ENCODE measurements at places on chromosomes 6 and 20.

- H3K27me3 ChIP-seq, result no peaks in the 10 kb centered on the region
- H3K4me1 ChIP-seq, result no peaks in the 10 kb centered on the region
- H3K4me3 ChIP-seq, result no peak overlapping the region
Measured at GRCh38 chr6:113185299-113185698, 671.8 kb upstream of the MARCKS start.

GRCh38 chr6:150452428-150453243 is 83.8 kb downstream of the IYD start:
- peaks cover 4% of the 10 kb centered on the region for H3K4me1 ChIP-seq
- DNase-seq, result peak; percentile 65
- no peaks in the 10 kb centered on the region for H3K36me3 ChIP-seq
- peak overlapping the region; percentile 62 for H3K27ac ChIP-seq

DNA sequence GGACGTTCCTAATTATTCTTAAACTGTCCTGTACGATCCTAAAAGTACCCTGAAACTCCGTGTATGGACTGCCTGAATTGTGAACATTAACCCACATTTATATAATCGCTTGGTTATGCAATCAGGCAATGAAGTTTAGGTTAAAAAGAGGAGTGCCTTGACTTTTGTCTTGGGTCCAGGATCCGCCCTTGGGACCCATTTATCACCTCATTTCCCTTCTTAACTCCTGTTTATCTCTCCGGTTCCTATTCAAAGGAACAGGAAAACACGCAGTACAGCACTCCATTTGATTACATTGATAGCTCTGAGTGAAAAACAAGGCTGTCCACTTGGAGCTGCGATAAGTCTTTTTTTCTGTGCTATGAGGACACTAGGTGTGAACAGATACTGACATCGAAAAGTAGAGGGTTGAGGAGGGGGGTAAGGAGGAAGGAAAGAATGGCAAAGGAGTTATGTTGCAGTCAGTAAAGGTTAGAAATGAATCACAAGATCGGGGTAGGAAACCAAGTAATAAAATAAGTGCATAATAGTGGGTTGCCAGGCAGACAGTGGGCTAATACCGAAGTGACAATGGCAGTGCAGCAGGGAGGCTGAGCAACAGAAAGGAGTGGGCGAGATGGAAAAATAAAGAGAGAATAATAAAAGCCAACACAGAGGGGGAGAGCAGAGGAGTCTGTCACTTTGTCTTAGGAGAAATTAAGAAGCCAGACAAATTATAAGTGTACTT is 15.9 kb upstream of the PCK1 start:
- no peak overlapping the region for H3K4me3 ChIP-seq
- H3K27me3 ChIP-seq, result no peaks in the 10 kb centered on the region
- H3K36me3 ChIP-seq, result no peaks in the 10 kb centered on the region
- peaks cover 7% of the 10 kb centered on the region for H3K4me1 ChIP-seq
- peak overlapping the region; percentile 26 for H3K27ac ChIP-seq
- no peak for DNase-seq

DNA sequence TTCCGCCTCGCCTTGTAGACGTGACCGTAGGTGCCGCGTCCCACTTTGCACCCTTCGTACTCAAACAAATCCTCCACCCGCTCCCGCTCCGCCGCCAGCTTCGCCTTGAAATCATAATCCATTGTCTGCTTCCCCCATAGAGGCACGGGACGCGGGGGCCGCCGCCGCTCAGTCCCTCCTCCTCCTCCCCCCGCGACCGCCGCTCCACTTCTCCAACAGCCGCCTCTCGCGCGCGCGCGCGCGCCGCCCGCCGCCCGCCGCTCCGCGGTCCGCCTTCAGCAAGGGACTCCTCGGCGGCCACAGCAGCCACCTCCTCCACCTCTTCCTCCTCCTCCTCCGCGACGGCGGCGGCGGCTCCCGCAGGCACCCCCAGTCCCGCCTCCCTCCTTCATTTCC is 256 bp downstream of the CDK19 start:
- no peak for DNase-seq
- no peaks in the 10 kb centered on the region for H3K27me3 ChIP-seq
- peak overlapping the region; percentile 99 for H3K27ac ChIP-seq
- peak overlapping the region; percentile 96 for H3K4me3 ChIP-seq

DNA sequence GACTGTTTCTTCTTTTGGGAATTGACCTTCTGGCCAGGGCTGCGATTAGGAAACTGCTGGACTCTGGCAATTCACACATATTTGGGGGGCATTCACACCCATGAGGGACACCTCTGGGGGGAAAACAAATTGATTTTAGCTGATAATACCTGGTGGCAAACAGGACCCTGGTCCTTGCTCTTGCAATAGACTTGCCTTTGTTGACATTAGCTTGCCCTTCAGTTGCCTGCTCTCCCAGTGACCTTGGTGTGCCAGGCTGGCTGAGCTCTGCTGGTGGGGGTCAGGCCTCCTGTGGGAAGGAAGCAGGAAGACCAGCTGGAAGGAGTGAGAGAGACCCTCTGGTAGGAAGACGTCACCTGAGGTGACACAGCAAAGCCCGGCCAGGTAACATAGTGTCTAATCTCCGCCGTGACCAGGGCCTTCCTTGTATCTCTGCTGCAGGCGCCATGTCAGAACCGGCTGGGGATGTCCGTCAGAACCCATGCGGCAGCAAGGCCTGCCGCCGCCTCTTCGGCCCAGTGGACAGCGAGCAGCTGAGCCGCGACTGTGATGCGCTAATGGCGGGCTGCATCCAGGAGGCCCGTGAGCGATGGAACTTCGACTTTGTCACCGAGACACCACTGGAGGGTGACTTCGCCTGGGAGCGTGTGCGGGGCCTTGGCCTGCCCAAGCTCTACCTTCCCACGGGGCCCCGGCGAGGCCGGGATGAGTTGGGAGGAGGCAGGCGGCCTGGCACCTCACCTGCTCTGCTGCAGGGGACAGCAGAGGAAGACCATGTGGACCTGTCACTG is 5.3 kb downstream of the CDKN1A start:
- H3K4me3 ChIP-seq, result no peak overlapping the region
- H3K27me3 ChIP-seq, result no peaks in the 10 kb centered on the region
- peaks cover 8% of the 10 kb centered on the region for H3K36me3 ChIP-seq
- no peaks in the 10 kb centered on the region for H3K4me1 ChIP-seq

DNA sequence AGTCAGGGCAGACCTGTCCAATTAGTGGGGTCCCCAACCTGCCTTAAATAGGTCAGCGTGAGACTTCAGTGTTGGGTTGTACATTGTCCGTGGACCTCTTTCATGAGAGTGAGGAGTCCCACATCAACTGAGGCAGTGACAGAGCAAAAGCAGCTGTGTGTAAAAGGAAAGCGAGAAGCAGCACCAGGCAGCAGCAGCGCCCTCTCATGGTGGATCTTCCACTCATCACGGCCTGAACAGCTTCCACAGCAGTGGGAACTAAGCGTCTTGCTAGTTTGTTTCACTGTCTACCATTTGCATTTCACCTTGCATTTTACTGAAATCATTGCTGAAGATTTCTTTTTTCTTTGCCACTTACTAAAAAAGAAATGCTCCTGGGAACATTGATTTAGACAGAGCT is 333.8 kb downstream of the PKHD1 start:
- no peak overlapping the region for H3K27ac ChIP-seq
- peak; percentile 5 for DNase-seq
- H3K27me3 ChIP-seq, result no peaks in the 10 kb centered on the region
- peaks cover 9% of the 10 kb centered on the region for H3K36me3 ChIP-seq

GRCh38 chr6:3233321-3233720 is 5.9 kb upstream of the TUBB2B start:
- peaks cover 6% of the 10 kb centered on the region for H3K4me1 ChIP-seq
- H3K4me3 ChIP-seq, result no peak overlapping the region
- H3K36me3 ChIP-seq, result no peaks in the 10 kb centered on the region
- H3K27ac ChIP-seq, result no peak overlapping the region

DNA sequence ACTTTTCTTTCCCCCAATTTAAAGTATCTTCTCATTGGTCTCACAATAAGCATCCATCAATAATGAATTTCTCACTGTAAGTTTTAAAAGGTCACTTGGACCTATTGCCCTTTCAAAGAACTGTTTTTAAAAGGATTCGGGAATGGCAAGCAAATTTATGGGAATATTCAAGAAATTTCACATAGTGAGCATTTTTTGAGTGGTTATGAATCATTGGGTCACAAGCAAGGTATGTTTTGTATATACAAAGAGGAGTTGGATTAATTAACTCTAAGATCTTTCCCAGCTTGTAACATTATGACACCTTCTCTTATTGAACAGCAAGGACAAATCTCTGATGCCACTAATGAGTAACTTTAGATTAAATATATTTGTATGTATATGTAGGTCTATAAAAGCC is 165.0 kb downstream of the MOXD1 start:
- DNase-seq, result no peak
- H3K36me3 ChIP-seq, result no peaks in the 10 kb centered on the region

DNA sequence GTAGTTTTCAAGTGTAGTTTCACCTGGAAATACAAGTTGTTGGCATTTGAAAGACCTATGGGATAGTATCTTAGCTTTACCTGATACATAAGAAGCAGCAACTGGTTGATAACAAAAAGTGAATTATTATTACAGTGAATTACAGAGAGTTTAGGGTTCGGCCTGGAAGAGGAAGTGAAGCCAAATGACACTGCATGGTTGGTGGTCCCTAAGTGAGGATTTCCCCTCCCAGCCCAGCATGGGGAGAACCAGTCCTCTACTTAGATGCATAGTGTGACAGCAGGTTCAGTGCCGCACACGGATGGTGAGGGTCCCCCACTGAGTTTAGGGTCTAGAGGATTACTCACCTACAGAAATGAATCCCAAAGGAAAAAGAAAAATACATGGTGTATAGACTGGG is 18.1 kb downstream of the HLA-DPB1 start:
- H3K27ac ChIP-seq, result no peak overlapping the region
- DNase-seq, result no peak
- H3K4me3 ChIP-seq, result no peak overlapping the region
- H3K4me1 ChIP-seq, result no peaks in the 10 kb centered on the region
- no peaks in the 10 kb centered on the region for H3K36me3 ChIP-seq
- no peaks in the 10 kb centered on the region for H3K27me3 ChIP-seq

DNA sequence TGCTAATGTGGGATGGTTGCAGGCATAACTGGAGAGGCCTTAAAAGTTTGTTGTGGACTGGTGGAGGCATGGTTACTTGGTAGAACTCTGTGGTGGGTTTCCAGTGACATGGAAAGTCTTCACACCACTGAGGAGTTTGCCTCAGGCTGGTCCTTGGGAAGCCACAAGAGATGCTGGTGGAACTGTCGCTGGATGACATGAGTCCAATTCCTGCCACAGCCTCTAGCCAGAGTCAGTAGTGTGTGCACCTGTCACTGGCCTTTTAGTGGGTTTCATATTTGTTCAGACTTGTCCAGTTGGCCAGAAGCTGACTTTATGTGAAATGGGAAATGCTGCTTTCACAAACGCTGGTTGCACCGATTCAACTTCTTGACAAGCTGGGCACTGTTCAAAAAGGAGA is 13.7 kb upstream of the SRSF12 start:
- no peak overlapping the region for H3K27ac ChIP-seq
- H3K27me3 ChIP-seq, result no peaks in the 10 kb centered on the region
- H3K4me3 ChIP-seq, result no peak overlapping the region
- no peaks in the 10 kb centered on the region for H3K36me3 ChIP-seq

- H3K27ac ChIP-seq, result no peak overlapping the region
- DNase-seq, result no peak
- no peaks in the 10 kb centered on the region for H3K27me3 ChIP-seq
- H3K4me1 ChIP-seq, result no peaks in the 10 kb centered on the region
- no peak overlapping the region for H3K4me3 ChIP-seq
Measured at GRCh38 chr20:56259948-56260347, 11.4 kb downstream of the MC3R start.

DNA sequence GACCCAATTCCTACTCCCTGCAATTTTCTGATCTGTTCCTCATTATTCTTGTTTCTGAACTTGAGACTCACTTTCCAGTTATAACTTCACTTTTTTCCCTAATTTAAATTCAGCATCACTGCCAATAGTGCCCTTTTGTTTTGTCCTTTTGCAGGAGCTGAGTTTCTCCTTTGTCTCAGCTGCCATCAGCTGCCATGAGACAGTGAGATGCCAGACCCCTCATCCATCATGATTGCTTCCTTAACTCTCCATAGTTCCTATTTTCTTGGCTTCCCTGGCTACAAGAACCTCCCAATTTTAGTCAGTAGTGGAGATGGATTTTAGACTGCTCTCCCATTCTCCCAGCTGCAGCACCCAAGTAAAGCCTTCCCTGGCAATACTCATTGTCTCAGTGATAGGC is 518.1 kb downstream of the HDGFL1 start:
- no peak for DNase-seq
- no peaks in the 10 kb centered on the region for H3K27me3 ChIP-seq
- no peaks in the 10 kb centered on the region for H3K4me1 ChIP-seq
- H3K27ac ChIP-seq, result no peak overlapping the region
- no peaks in the 10 kb centered on the region for H3K36me3 ChIP-seq

DNA sequence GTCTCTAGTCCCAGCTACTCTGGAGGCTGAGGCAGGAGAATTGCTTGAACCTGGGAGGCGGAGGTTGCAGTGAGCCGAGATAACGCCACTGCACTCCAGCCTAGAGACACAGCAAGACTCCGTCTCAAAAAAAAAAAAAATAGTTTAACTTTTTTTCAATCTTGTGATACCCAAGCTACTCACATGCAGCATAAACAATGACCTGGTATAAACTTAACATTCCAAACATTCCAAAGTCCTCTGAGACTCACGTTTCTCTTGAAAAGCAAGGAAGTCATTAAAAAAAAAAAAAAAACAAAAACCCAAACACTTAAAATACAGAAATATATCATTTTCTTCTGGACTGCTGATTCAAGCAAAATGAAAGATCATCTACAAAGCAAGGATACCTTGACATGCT is 14.3 kb downstream of the CRNKL1 start:
- no peaks in the 10 kb centered on the region for H3K4me1 ChIP-seq
- H3K4me3 ChIP-seq, result no peak overlapping the region
- peaks cover 16% of the 10 kb centered on the region for H3K36me3 ChIP-seq
- H3K27ac ChIP-seq, result peak overlapping the region; percentile 12

DNA sequence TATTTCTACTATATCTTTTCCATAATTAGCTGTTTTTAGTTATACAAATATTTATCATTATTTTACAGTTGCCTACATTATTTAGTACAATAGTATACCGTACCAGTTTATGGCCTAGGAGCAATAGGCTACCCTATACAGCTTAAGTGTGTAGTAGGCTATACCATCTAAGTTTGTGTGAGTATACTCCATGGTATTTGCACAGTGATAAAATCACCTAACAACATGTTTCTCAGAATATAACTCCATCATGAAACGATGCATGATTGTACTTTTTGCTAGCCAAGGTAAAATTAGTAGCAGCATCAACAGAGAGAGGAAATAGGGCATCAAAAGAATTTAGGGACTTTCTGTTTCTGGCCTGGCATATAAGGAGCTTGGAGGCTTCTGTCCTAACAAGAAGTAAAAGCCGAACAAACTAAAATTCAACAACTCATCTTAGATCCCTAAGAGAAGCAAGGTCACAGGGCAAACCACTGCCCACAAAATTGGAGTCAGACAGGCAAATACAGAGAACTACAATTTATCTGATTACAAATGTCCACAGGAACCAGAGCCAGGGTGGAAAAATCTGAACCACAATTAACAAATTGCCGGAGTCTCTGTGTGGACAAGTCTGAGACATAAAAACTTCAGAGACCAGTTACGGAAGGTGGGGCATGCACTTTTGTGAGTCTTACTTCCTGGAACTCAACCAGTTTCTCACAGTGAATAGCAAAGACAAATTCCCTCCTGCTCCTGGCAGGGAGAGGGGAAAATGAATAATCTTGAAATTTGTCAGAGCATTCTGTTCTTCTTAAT is 671.4 kb downstream of the RFPL4B start:
- no peak for DNase-seq
- H3K27me3 ChIP-seq, result no peaks in the 10 kb centered on the region
- no peaks in the 10 kb centered on the region for H3K4me1 ChIP-seq
- no peak overlapping the region for H3K4me3 ChIP-seq

Data from kidney (tissue), 22 donors.